Stimulated activated CD4-positive, alpha-beta T cell treated with anti-CD3 and anti-CD28 coated beads, TNF-alpha, amount 100 ng/mL, for 1 hour (primary cell): ENCODE measurements at places on chromosomes 1 and 21.
A peak's percentile ranks its signal among the peaks of the same experiment; 100 is the strongest.

DNA sequence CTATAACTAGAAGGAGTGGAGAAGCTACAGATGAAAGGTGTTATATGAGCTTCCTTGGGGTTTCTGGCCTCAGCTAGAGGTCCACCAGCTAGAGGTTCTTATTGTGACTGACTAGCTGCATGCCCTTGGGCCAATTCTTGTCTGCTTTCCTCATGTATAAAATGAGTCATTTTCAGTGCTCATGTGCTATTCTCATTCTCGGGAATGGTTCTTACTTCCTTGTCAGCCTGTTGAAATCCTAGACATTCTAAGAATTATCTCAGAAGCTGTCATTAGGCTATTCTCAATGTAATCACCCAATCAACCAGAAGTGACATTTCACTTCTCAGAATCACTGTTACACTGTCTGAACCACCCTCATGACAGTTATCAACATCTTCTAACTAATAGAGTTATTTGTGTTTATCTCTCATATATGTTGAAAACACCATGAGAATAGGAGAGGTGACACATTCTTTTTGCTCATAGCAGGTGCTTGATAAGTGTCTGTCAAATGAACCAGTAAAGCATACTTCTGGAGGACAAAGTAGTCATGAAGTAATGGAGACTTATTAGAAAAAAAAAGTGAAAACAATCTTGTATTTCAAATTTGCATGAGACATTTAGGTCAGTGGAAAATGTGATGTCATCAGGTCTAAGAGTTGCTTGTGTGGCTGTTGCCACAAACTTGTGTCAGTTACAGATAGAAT, 122.8 kb upstream of the IVNS1ABP start:
- no peak for DNase-seq

DNA sequence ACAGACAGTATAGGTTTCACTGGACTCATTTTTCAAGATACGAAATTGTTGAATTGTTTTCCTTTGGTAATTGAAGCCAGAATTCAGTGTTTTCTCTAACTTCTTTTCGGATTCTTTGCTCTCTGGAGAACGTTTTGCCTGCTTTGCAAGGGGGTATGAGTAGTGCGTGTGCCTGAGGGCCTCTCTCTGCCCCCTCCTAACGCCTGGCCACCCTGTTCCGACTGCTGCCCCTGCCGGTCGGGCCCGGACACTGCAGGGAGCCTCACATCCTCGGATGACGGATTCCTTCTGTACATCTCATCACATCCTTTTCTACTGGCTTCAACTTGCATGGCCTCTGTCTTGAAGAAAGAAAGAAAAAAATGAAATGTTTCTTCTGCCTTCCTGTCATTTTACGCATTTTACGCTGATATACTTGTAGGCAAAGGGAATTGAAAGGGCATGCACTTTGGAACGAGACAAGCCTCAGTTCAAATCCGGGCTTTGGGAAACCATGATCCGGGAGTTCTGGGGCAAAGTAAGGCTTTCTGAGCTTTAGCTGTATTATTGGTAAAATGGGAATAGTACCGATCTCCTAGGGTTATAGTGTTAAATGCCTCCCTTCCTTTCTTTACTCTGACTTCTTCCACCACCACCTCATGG, 65.1 kb downstream of the DISC1 start:
- no peak for DNase-seq

- no peak for DNase-seq
Observed at GRCh38 chr1:49294539-49294938, 517.8 kb upstream of the BEND5 start.

GRCh38 chr1:104636581-104636980, 886.9 kb downstream of the AMY1C start:
- no peak for DNase-seq

DNA sequence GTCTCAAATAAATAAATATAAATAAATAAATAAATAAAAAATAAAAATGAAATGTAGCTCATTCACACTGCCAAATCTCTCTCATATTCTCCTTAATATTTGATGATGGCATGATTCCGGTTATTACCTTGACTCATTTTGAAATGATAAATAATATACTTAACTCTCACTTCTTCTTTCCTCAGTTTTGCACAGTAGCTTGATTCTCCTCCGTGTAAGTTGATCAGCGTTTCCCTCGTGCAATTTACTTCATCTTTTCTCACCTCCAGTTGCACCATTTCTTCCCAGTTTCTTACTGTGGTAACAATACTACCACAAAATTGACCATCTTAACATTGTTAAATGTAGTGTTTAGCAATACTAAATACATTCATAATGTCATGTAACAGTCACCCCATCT, 111.6 kb downstream of the RIPK4 start:
- DNase-seq = no peak

DNA sequence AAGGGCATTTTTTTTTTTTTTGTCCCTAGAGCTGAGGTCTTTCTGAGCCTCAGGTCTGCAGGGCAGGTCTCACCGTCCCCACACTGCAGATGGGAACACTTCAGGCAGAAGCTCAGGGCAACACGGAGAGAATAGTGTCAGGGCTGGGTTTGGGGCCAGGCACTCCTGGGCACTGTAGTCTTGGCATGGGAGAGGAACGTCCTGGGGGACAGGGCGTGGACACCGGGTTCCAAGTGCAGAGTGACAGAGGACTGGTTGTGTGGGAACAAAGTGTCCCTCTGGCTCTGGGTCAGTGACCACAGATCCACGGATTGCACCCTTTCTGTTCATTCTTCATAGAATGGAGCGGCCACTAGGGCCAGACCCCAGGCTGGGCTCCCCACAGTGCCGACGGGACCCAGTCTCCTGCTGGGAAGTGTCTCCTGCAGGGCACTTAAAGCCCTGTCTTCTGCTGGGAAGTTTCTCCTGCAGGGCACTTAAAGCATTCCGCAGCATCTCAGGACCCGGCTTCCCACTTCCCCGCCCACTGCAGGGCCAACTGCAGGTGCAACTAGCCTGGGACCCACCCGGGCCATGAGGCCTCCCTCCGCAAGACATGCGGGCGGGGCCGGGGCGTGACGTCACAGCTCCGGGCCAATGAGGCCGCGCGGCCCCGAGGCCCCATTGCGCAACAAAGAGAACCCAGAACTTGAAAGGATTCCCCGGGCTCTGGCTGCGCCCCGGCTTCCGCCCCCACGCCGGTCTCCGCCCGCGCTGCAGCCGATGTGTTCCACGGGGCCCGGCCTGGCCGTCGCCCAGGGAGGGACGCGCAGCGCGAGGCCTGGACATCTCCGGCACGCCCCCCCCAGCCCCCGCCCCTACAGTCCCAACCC, 1.2 kb downstream of the GPR153 start:
- DNase-seq = peak; percentile 49

DNA sequence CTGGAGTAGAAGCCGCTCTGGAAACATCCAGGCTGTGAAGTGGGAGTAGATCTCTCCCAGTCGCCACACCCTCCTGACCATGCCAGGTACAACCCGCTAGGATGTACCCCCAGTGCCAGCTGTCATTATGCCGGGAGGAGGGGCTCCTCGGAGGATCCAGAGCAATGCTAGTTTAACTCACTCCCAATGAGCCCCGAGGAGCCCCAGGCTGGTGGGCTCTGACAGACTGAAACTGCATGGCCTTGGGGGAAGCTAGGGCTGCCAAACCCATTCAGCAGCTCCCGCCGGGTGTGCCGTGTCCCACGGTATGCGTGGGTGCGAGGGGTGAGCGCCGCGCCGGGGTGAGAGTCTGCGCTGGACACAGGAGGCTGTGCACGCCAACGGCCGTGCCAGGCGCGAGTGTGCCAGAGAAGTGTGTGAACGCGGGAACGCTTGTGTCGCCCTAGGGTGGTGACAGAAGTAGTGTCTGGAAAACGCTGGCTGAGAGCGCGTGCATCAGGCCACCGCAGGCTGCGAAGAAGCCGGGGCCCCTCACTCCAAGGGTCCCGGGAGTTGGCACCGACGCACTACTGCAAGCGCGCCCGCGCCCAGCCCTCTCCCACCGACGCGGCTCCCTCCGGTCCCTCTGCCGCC, 177.1 kb upstream of the EDN2 start:
- no peak for DNase-seq

DNA sequence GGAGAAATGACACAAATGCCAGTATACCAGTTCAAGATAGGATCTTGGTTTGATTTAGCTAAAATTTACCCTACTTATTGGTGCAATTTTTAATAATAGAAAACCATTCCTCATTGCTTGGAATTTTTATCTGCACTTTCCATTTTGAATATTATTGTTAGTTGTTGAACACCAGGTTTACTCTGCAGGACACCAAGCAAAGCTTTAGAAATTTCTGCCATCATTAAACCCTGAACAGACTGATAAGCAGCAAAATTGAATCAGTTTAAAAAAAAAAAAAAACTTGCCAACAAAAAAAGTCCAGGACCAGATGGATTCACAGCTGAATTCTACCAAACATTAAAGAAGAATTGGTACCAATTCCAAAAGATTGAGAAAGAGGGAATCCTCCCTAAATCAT, 71.5 kb downstream of the POU2F1 start:
- DNase-seq = no peak

DNA sequence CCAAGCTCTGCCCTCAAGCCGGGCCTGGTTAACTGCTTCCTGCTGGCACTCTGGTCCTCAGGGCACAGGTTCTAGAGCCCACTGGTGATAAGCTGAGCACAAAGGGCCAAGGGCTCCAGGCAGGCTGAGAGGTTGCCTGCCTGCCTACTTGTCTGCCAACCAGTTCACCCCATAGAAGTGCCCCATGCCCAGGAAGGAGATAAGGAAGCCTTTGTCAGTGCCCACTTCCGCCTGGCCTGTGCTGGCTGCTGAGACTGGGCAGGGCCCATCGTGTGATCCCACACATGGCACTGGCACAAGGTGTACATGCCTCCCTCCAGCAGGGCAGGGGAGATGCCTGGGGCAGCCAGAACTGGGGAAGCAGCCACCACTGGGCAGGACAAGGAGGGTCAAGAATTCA, 24.1 kb downstream of the SLC9A1 start:
- DNase-seq = no peak

DNA sequence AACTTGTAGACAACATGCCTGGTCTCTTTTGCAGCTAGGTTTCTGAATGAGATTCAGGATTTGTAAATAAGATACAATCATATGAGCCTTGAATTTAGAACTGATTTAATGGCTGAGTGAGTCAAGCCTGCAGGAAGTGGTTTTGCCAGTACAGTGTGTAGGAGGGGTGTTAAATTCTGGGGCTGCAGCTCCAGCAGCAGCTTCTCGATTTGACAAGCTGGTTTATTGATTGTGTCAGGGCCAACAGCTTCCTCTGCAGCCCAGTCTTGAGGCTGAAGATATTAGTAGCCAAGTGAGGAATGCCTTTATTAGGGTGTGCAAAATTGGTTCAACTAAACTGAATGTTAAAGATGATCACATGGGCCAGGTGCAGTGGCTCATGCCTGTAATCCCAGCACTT, 11.5 kb upstream of the PLA2G5 start:
- DNase-seq = no peak

DNA sequence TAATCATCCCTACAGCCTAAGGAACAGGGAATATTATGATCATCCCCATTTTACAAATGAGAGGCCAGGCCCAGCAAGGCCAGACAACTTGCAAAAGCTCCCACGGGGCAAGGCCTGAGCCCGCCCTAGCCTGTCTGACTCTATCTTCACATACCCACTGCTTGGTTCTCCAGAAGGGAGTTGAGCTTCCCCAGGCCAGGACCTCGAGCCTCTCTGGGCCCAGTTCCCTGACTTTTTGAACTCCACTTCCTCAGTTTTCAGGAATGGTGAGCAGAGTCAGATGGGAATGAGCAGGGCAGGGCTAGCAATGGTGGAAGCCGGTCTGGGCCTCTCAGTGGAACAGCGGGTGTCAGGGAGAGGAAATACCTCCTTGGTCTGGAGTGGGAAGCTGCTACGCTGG, 39.3 kb downstream of the CACNA1S start:
- DNase-seq = no peak

GRCh38 chr1:204116539-204116938, 35.3 kb downstream of the ETNK2 start:
- DNase-seq = no peak

GRCh38 chr1:77540501-77541161, 141.8 kb downstream of the ZZZ3 start:
- no peak for DNase-seq

GRCh38 chr1:144551107-144551542, 41.6 kb upstream of the PPIAL4F start:
- DNase-seq = no peak

GRCh38 chr21:18636897-18637296, 233.3 kb upstream of the TMPRSS15 start:
- no peak for DNase-seq

GRCh38 chr1:92822879-92823278, 9.0 kb upstream of the RPL5 start:
- DNase-seq = no peak

GRCh38 chr1:20250340-20250989, 40.2 kb upstream of the VWA5B1 start:
- DNase-seq = no peak

DNA sequence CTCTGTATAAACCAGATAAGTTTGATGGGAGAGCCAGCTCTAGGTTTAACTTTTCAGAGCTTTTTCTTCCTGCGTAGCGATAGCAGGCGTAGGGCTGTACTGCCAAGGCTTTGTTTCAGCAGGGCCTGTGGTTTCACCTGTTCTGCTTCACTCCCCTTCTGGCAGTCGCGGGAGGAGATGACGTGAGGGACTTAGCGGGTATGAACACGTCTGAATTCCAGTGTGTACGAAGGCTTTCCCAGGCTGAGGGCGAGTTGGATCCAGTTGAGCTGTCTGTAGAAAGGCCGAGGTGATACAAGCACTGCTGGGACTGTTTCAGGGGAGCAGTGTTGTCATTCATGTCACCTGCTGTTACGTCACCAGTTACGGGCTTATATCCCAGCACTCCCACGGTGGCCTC, 21.2 kb downstream of the PEX14 start:
- DNase-seq = no peak

GRCh38 chr21:32917362-32918135, 108.2 kb upstream of the OLIG2 start:
- no peak for DNase-seq

DNA sequence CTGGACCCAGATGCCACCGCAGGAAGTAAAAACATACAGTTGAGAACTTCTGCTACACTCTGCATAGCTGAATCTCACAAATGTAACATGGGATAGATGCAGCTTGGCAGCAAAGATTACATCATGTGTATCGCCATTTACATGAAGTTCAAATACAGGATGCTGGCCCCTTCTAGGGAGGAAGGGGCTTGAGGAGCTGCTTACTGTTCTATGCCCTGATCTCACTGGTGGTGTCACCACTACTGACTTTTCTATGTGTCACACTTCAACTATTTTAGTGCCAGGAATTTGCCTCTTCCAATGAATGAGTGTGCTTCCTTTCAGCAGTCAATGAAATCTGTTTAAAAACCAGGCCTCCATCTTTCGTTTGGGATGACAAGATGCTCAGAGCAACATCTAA, 31.1 kb downstream of the MRAP start:
- DNase-seq = no peak

- no peak for DNase-seq
Observed at GRCh38 chr1:114345930-114346479, 165.0 kb downstream of the TRIM33 start.

GRCh38 chr1:28160782-28161266, 15.7 kb downstream of the PTAFR start:
- DNase-seq = no peak

GRCh38 chr1:11157867-11158266, 31.3 kb upstream of the ANGPTL7 start:
- DNase-seq = no peak
